ENCODE measurements at places on chromosomes 6 and 20.

DNA sequence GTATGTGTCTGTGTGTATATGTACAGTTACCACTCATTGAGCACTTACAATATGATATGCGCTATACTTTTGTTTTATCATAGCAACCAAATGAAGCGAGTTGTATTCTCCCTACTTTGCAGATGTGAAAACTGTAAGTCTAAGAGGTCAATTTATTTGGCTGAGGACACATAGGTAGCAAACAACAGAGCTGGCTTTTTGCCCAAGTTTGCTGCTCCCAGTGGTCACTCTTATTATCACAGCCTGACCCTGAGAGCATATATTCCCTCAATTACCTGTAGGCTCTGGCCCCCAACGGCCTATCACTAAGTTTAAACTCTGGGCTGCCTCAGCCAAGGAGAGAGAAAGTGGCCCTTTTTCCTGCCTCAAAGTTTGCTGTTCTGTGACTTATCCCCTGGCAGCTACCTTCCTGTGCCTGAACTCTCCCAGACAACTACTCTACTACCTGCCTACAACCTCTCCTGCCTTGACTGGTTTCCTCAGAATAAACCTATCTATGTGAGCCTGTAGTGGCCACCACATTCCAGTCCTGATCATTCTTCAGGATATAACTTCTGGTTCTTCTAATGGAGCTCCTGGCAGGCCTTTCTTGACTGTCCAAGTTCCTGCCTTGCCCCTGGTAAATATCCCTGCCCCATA, 221.8 kb downstream of the FRK start:
- DNase-seq, result no peak

DNA sequence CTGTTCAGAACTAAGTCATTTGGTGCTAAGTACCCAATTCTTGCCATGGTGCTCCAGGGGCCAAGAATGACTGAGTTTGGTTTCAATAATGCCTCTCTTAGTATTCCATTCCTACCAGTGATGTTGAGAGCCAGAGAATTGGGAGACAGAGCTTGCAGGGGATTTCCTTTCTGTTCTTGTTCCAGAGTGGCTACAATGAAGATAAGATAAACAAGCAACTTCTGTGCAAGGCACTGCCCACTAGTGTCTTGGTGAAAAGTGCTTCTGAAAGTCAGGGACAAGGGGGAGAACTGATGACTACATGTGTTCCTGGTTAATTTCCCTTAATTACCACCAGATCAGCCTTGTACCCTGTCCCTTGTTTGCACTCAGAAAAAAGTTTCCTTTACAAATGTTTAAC, 421.6 kb downstream of the BCKDHB start:
- no peak for DNase-seq

DNA sequence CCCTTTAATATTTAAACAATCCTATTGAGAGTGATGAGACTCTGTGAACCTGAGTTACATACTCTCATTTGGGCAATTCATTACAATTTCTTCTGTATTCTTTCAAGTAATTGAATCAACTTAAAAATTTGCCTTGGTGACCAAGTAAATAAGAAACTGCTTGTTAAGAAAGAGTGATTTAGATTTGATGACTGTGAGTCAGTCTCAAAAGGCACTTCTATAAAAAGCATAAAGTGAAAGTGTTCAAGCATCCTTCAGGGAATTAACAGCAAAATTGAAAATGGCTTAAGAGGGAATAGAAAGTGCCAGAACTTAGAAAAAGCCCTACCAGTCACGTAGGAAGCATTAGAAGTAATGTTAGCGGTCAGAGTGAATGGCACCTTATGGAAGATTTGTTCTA, 654.7 kb downstream of the EPM2A start:
- DNase-seq, result no peak

DNA sequence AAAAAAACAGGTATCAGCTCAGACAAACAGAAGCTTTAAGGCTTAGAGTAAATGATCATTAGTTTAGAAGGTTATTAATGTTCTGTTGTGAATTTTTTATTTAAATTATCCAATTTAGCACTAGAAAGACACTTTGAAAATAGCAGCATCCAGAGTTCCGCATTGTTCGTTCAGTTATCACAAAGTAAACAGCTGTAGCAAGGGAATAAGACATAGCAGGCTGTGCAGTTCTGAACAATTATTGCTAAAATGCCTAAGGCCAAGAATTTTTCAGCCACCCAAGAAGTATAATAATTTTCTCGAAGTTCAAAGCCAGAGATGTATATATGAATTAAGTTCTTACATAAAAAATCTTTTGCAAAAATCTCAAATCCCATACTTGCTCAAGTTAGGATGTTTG, 8.0 kb upstream of the TNFAIP3 start:
- DNase-seq, result no peak

DNA sequence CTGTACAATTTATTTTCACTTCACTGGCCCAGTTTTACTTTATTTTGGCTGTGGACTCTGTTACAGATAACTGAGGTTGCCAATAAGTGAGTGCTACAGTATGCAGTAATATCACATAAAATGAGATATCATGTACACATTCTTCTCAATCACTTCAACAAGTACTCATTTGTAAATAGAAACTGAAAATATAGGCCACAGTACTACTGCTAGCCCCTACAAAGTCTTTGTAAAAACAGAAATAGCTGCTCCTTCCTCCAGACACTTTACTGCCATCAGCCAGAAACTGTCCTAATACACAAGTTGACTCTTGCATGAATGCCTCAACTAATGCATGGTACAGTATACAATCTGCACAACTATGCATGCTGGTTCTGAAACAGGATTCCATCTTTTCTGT, 9.2 kb downstream of the DTNBP1 start:
- DNase-seq, result no peak

DNA sequence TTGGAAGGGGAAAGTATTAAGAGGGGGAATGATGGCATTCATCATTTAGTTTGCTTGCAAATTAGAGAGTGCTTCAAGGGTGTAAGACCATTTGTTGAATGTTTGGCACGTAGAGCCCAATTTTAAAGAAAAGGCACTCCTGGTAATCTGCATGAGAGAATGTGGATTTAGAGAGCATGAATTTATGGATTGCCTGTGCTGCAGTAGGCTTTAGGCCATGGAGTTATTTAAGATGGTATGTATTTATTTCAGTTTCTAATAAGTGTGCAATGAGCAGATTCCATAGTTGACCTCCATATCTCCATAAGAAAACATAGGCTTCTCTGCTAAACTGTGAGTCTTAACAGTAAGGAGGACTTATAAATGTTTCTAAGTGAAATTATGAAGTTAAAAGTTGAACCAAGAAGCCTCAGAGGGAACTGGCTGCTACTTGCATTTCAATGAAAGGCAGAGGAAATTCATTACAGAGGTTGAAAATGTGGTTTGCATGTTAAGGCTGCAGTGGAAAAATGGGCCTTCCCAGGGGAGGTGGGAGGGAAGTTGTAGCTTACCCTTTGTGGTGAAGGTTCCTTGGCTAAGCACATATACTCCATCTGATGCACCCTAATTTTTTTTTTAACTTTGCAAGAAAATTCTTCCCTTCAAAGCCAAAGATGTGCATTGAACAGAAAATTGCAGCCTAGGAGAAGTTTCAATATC, 134.2 kb downstream of the CARMIL1 start:
- no peak for DNase-seq

DNA sequence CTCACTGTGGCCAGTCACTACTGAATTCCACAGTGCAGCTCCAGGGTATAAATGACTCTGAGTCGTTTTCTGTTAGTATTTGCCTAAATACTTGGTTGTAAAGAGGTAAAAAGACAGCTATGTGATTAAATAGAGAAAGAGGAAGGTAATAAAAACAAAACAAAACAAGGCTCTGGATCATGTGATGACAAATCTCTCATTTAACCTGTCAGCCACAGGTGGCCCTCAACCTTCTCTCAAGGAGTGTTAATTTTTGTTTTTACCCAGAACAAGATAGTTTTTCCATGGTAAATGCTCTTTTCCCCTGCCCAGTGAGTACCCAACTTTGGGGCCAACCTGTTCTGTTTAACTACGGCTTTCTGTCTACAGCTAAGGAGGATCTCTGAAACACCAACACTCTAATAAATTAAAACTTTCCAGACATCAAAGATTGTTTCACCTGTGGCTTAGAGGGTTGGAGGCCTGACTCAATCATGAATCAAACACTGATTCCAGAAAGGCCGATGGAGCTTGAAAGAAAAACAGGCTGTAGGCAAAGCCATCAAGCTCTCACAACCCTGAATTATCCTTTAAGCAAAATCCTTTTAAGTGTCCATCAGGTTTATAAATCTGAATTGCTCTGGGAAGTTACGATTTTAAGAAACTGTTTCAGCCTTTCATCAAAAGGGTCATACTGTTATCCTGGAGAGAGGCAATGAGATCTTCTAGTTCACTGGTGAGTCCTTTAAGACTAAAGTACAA, 81.5 kb upstream of the BCLAF1 start:
- DNase-seq, result no peak

- no peak for DNase-seq
Measured at GRCh38 chr6:13810688-13811446, 3.5 kb downstream of the MCUR1 start.

- DNase-seq, result no peak
Measured at GRCh38 chr6:41690541-41691330, 44.7 kb downstream of the TFEB start.

- no peak for DNase-seq
Measured at GRCh38 chr6:56820060-56820459, 134.8 kb upstream of the BEND6 start.

DNA sequence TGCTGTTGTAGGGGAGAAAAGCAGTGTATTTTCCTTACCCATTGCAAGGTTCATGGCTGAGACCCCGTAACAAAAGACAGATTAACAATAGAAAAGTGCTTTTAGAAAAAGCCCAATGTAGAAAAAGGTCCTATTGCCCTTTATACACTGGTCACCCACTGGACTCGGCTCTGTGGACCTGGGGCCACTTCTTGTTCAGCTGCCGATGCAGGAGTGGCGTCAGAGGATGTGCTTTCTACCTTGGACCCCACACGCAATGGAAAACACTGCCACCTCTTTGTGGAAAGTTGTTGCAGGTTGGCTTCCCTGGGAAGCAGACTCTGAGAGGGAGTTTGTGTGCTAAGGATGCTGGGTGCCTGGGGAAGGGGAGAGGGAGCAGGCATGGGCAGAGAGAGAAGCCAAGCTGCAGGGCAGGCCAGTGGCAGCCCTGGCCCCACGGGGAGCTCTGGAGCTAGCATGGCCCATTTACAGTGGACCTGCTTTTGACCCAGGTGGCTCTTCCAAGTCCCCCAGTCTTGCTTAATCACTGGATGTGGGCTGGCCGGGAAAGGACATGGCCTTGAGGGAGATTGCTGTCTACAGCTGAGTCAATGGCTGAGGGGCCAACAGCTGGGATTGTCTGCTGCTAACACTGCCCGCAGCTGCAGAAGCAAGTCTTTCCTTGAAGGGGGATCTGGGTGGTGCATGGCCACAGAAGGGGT, 142.9 kb downstream of the CDC5L start:
- DNase-seq, result no peak

All from left renal pelvis (tissue), 4 donors.